Left forelimb (tissue), 1 donor: ENCODE measurements at places on chromosomes 1 and 21.
A peak's percentile ranks its signal among the peaks of the same experiment; 100 is the strongest.

- DNase-seq: no peak
These were observed 105.8 kb upstream of the WLS start for GRCh38 chr1:68338081-68338480.

DNA sequence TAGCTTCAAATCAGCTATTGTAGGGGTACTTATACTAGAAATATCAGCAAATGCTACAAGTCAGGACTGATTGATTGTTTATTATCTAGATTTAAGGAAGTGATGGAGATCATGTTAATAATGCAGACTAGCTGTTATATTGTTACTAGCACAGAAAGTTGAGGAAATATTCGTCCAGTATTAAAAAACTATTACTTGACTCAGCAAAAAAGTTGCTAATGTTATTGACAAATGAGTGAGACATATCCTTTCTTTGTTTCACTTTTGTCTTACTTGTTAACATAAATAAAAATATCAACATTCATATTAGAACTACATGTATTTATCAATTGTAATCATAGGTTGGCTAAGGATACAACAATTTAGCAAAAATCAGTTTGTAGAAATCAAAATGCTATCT, 114.1 kb downstream of the WDR3 start:
- no peak for DNase-seq

DNA sequence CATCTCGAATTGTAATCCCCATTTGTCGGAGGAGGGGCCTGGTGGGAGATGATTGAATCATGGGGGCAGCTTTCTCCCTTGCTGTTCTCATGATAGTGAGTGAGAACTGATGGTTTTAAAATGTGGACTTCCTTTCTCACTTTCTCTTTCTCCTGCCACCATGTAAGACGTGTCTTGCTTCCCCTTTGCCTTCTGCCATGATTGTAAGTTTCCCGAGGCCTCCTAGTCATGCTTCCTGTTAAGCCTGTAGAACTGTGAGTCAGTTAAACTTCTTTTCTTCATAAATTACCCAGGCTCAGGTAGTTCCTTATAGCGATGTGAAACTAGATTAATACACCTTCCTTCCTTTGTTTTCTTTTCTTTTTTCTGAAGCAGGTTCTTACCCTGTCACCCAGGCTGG, 13.9 kb downstream of the DNAJC6 start:
- no peak for DNase-seq

DNA sequence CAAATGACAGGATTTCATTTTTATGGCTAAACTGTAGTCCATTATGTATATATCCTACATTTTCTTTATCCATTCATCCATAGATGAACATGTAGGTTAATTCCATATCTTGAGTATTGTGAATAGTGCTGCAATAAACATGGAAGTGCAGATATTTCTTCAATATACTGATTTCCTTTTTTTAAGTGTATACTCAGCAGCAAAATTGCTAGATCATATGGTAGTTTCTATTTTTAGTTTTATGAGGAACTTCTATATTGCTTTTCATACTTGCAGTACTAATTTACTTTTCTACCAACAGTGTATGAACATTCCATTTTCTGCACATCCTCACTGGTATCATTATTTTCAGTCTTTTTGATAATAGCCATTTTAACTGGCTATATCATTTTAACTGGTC, 30.1 kb downstream of the OR10J5 start:
- DNase-seq: no peak

GRCh38 chr1:115283249-115283648, 54.8 kb downstream of the NGF start:
- DNase-seq: no peak

DNA sequence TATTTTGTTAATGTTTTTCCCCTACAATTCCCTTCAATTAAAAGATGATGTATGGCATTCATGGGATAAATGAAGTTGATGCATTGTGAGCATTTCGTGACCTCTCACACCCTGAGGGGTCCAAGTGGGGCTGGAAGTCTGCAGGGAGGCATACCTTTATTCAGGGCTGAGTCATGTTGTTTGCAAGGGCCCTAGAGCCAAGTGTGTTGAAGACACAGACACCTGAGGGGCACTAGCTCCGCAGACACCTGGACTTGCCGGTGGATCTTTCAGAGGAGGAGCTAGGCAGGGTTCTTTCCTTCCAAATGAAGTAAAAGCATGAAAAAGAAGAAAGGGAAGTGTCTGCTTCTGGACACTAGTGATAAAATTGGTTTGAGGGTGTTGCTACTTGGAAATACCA, 57.0 kb upstream of the RGS7 start:
- no peak for DNase-seq

- DNase-seq: no peak
These were observed 169.7 kb downstream of the TRIM33 start for GRCh38 chr1:114341299-114341698.

- no peak for DNase-seq
These were observed 11.5 kb upstream of the TMEM51 start for GRCh38 chr1:15141935-15142539.

- DNase-seq: peak; percentile 64
These were observed 31.4 kb downstream of the ZBTB17 start for GRCh38 chr1:15944308-15945010.

DNA sequence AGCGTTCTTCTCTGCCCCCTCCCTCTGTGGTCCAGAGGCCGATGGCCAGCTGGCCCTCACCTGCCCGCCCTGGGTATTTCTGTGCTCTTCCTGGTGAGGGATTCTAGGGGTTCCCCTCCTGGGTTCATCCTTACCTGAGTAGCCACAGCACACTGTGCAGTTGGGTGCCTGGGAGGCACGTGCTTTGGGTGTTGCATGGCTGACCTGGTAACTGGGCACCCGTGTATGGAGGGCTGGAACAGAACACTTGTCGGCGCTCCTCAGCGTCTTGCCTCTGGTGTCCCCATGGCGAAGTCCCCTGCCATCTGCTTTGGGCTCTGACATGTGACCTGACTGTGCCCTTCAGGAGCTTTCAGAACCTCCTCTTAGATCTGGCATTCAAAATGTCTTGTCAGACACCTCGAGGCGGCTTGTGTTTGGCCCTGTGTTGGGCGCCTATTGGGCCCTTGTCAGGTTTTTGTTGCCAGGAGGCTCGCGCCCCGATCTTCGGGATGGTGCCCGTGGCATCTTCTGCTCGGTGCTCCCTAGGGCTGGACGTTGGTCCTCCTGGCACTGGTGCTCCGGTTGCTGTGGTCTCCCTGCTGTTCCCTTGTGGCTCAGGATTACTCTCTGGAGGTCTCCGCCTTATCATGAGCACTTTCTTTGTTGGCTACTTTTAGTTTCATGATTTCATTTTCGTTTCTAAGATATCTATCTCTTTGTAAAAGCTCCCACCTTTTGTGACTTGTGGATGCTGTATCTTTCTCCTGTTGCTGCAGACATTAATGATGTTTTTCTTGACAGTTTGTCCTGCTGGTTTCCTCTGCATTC, 28.5 kb downstream of the SKI start:
- DNase-seq: no peak

- no peak for DNase-seq
These were observed 183.6 kb downstream of the SEC16B start for GRCh38 chr1:177786176-177786745.

- DNase-seq: no peak
These were observed 164.0 kb upstream of the UBE2U start for GRCh38 chr1:64039390-64039926.

GRCh38 chr1:14148526-14148925, 448.5 kb downstream of the PRDM2 start:
- no peak for DNase-seq

DNA sequence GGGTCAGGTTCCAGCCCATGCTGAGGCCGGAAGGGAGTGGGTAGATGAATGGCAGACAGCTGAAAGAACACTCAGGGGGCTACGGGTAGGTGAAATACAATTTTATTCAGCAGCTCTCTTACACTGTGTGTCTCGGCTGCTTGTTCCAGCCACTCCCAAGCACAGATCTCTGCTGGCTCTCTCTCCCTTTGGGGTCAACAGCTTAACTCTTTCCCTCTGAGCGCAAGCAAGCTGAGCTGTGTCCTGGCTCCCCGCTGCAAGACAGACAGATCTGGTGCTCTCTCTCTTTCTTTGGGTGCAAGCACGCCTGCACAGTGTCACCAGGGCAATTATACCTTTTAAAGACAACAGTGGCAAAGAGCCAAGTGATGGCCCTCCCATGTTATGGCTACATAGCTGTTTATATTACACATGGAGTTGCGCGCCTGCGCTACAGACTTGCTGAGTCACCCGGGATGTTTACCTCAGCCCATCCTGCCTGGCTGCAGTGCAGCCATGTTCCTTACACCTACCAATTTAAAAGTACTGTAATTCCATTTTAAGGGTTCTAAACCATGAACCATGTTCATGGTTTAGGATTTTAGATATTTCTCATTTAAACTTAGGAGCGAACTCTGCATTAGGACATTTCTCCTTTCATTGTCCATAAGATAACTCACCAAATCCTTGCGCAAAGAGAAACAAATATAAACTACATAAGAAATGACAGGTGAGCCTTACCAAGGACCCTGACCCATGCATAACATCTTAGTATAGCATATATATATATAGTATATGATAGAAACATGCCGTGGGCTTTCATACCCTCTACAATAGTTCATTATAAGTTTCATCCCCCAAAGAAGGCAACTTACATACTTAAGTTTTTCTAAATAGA, 396.5 kb downstream of the SMYD3 start:
- no peak for DNase-seq

DNA sequence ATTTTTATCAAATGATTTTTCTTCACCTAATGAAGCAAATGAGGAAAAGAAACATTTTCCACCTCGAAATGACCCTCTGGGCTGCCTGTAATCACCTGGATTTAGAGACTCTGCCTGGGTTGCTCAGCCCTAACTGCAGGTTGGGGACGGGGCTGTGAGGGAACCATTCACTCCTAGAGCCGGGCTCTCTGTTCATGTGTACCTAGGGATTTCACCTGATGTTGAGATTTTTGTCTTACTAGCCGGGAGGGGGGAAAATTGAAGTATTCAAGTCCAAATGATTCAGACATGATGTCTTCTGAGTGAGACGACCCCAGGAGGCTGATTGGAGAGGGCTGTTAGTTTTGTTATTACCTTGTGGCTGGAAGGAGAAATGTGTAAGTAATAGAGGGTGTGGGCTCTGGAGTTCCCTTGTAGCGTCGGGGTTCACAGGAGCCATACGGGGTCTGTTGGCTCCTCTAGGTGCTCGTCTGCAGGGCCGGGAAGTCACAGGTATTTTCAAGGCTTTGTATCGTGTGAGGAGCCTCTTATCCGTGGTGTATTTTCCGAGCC, 42.3 kb upstream of the PWP2 start:
- DNase-seq: no peak

DNA sequence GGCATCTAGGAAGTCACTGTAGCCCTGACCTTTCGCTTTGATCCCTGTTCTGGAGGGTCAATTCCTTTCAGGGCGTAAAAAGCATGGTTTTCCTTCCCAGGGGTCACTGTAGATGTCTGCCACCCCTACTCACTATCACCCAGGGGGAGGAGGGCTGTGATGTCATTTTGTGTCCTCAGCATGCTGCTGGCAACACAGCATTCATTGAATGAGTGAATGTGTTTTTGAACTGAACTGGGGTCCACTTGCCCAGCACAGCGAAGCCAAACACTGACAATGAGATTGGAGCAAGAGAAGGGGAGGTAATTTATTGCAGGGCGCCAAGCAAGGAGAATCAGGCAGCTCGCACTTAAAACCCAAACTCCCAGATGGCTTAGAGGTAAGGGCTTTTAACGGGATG, 78.2 kb upstream of the PGBD5 start:
- DNase-seq: no peak

DNA sequence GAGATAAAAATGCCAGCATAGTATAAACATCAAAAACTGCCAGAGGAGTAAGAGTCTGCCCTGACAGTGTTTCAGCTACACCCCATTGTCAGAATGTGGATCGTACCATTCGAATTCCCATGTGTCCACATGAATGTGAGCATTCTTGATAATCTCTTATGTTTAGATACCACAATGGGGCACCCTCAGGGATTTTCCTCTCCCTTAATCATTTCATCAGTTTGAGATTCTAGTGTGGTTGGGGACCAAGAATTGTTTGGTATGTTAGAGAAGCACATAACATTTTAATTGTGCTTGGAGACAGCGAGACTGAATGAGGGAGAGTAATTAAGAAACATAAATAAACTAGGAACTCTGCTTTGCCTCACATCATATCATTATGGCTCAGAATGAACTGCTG, 120.2 kb downstream of the ZC3H11B start:
- no peak for DNase-seq

- no peak for DNase-seq
These were observed 1.2 kb downstream of the MAN1C1 start for GRCh38 chr1:25617625-25618432.

DNA sequence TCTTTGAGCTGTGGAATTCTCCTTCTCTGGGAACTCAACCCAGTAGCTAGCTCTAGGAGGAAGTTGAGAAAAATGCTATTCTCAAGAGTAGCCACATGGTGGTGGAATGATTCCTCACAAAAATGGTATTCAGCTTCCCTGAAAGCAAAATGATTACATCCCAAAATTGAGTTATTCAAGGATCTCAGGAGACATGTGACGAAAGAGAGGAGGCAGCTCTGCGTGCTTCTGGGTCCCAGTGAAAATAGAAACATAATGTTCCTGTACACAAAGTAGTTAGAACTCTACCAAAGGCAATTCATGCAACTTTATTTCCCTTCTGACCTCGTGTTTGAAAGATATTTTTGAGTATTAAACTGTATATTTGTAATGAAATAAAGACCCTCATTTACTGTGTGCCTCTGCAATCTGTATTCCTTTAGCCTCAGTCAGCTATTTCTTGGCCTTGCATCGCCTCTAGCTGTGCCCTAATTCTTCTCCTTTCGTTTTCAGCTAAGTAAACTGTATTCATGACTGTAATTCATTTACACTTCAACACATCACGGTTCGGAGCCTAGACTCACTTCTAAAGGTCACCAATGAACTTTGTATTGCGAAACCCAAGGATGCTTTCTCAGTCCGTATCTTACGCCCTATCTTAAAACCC, 167.3 kb downstream of the FASLG start:
- DNase-seq: no peak

DNA sequence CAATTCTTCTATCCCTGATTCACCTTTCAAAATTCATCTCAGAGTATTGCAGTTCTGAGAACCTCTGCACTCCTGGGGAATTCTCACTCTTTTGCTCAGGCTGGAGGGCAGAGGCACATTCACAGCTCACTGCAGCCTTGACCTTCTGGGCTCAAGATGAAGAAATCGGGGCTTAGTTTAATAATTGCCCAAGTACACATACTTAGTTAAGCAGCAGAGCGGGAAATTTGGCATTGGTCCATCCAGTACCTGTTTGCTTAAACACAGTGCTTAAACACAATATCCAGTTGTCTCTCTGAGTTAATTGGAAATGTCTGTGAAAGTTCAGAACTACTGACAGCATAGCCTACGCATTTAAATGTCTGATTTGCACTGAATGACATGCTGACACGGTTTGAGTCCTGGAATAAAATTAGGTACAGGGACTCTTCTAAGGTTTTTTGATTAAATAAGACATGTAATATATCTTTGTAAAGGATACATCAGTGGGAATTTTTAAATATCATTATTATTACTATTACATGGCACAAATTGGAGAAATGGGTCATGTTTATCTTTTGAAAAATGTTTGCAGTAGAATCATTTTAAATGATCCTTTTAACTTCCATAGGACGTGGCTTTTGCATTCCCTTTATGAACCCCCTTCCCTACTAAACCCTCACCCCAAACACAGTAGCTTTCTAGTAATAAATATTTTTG, 337.4 kb downstream of the SRGAP2C start:
- no peak for DNase-seq
